ENCODE measurements at places on chromosomes 6 and 20.
A peak's percentile ranks its signal among the peaks of the same experiment; 100 is the strongest.

DNA sequence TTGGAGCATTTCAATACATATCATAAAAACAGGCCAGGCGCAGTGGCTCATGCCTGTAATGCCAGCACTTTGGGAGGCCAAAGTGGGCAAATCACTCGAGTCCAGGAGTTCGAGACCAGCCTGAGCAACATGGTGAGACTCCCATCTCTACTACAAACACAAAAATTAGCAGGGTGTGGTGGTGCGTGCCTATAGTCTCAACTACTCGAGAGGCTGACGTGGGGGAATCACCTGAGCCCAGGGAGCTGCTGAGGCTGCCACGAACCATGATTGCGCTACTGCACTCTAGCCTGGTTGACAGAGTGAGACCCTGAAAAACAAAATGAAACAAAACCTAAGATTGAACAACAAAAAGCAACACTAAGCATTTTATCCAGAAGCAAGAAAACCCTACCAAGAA, 47.2 kb downstream of the BACH2 start:
- DNase-seq = no peak

GRCh38 chr6:82370788-82371187, 7.2 kb downstream of the TPBG start:
- no peak for DNase-seq

GRCh38 chr20:42589976-42590639, 599.6 kb downstream of the PTPRT start:
- no peak for DNase-seq

DNA sequence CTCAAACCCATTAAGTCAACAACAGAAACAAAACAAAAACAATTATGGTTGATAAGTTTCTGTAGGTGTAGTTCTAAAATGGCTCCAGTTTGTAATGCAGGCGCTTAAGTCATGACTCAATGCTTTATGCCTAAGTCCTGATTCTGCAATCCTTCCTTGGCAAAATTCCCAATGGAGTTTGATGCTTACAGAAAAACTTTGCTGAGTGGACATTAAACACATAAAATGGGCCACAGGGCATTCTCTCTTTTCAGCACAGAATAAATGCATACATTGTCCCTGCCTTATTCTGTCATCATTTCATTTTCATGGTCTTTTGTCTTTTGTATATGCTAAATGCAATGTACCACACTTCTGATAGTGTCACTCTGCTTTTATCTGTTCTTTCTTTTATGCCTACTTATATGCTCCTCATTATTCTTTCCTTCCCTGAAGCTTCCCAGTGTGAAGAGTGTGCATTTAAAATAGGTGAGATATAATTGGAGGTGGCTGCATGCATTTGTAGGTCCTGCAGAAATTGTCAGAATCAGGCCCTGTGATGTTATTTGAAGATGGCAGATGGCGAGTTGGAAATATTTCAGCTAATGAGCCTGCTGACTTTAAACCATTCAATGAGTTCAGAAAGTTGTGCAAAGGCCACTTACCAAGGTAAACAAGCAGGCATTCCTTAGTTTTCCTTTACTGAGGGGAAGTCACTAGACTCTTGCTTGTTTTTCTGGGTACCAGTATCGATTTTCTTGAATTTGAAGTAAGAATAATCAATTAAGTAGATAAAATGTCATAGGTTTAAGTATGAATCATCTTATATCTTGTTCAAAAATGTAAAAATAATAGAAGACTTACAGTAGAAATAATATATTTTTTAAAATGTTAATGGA, 313.1 kb downstream of the TRDN start:
- DNase-seq = no peak

DNA sequence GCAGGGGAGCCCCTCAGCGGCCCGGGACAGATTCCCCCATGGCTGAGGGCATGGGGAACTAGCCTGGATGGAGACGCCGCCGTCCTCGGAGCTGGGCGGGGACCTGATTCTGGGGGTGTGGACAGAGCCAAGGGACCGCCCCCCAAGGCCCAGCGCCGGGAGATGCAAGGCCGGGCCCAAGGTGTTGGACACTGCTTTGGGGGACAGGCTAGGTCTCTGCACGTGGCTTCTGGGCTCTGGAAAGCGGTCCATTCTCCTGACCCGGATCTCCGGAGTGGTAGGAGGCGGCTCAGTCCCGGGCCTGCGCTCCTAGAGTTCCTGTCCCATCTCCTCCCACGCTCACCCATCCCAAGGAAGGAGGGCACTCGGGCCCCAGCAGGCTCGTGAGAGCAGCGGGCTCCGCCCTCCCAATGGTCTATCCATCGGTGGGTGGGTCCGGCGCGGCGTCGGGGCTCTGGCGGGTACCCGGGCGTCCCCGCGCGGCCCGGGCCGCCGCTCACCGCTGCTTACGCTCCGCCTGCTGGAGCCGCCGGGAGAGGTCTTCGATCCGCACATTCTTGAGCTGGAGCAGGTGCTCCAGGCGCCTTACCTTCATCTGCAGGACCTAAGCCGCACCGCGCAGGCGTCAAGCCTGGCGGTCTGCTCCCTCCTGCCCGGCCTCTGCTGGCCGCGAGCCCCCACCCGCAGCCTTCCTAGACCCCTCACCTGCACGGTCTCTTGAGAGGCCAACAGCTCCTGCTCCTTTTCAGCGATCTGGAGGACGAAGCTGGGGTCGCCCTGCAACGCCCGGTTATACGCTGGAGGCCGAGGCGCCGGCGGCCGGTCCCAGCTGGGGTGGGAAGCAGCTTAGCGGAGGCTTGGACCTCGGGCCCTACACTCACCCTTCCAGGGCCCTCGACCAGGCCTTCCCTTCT, 3.3 kb downstream of the SPEF1 start:
- peak; percentile 60 for DNase-seq
